ENCODE measurements at places on chromosomes 3 and 15.

- DNase-seq = no peak
These were observed 22.0 kb upstream of the CHCHD6 start for GRCh38 chr3:126682009-126682408.

- no peak for DNase-seq
These were observed 31.2 kb upstream of the PTX3 start for GRCh38 chr3:157405457-157405856.

DNA sequence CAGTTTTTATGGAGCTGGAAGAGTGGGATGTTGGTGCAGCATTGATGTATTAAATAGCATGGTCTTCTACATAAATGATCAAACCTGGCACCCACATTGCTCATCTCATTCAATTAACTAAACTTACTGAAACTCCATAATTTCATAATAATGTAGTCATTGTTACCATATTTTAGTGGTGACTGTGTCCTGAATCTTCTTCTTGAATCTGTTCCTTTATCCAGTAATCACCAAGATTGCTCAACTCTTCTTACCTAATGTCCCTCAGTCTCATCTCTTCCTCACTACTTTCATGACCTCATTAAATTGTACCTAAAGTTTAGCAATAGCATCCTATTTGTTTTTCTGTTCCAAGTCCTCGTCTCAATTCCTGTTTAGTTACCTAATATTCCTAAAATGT is 69.8 kb downstream of the FGF7 start:
- DNase-seq = peak; percentile 18

DNA sequence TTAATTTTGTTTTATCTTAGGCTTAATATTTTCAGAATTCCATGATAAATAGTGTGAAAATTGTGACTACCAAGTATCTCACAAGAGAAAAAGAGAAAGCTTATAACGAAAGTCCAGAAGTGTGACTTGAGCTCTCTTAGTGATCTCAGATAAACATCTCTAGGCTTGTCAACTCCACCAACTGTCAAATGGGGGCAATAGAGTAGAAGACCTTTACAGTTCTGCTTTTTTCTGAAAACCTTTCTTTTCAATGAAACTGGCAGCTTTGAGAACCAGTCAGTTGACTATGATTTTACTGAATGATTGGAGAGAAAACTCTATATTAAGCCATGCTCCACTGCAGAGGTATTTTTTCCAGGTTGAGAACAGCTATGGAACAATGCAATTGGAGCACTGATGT is 119.2 kb upstream of the TP63 start:
- DNase-seq = peak; percentile 29

- no peak for DNase-seq
These were observed 82.0 kb upstream of the LRIG1 start for GRCh38 chr3:66582721-66583423.

- DNase-seq = peak; percentile 71
These were observed 269.4 kb upstream of the ZPLD1 start for GRCh38 chr3:102165367-102165766.

DNA sequence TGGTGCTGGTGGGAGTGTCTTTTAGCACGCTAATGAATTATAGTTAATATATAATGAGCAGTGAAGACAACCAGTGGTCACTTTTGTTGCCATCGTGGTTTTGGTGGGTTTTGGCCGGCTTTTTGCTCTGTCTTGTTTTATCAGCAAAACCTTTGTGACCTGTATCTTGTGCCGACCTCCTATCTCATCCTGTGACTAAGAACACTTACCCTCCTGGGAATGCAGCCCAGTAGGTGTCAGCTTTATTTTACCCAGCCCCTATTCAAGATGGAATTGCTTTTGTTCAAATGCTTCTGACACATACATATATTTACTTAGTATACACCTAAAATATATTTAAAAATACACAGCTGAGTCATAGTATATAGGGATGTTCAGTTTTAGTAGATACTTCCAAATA is 770.3 kb downstream of the PDCD6IP start:
- DNase-seq = no peak

- no peak for DNase-seq
These were observed 132.3 kb upstream of the MB21D2 start for GRCh38 chr3:193049935-193050334.

Measured in epithelial cell of proximal tubule (primary cell).